ENCODE measurements at places on chromosomes 3 and 15. TPM values are rescaled to one million over a fixed set of nuclear protein-coding genes. Genes with fewer than 3 reads are reported as not detected.

Gene CHRM5
- not detected for polyA plus RNA-seq

Gene CCDC13
- polyA plus RNA-seq, result 0.33 TPM

Gene TRPM1
- 0.03 TPM for polyA plus RNA-seq

Gene IL17RC
- polyA plus RNA-seq, result 11.0 TPM

Gene SLC4A7
- 16.9 TPM for polyA plus RNA-seq

Gene GPR62
- not detected for polyA plus RNA-seq

All from CD8-positive, alpha-beta memory T cell (primary cell).